T-helper 17 cell (primary cell): ENCODE measurements at places on chromosomes 7 and 10.
A peak's percentile ranks its signal among the peaks of the same experiment; 100 is the strongest.

GRCh38 chr10:110368556-110368955, 63.8 kb upstream of the SMNDC1 start:
- no peak for DNase-seq

GRCh38 chr7:1697499-1698125, 27.5 kb downstream of the ELFN1 start:
- DNase-seq, result no peak

GRCh38 chr10:102918817-102919245, 737 bp downstream of the CNNM2 start:
- DNase-seq, result peak; percentile 22

GRCh38 chr10:79336739-79337138, 10.5 kb upstream of the PPIF start:
- DNase-seq, result no peak

DNA sequence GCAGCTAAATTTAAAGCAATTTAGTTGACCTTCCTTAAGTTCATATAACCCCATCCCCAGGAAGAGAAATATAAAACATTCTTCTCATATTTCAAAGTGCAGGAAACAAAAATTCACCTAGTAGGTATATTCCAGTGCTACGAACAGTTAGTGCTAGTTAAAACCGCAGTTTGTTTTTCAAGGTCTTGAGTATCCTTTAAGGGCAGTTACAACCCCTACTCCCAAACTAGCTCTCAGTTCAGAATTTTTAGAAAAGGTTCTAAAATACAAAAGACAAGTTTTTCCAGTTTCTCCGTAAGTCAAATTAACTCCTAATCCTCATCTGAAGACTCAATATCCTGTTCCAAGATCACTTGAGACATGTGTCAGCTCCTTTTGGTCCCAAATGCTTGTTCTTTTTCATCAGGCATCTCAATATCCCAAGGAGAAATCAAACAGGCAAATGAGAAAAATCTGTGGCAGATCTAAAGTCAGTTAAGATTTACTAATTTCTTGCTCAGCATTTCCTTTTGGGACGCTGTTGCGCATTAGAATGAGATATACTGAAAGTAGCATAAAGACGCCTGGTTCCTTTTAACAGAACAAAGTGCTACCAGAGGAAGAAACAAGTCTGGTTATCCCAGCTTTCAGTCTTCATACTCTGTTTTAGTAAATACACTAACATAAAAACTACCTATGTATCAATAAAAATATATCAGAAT, 51.8 kb downstream of the ARHGAP12 start:
- DNase-seq, result no peak

- DNase-seq, result no peak
Observed at GRCh38 chr7:69651101-69651590, 52.9 kb downstream of the AUTS2 start.

- DNase-seq, result no peak
Observed at GRCh38 chr7:82258181-82258580, 185.4 kb downstream of the CACNA2D1 start.

GRCh38 chr7:293681-294439, 3.9 kb downstream of the FOXL3 start:
- DNase-seq, result no peak

DNA sequence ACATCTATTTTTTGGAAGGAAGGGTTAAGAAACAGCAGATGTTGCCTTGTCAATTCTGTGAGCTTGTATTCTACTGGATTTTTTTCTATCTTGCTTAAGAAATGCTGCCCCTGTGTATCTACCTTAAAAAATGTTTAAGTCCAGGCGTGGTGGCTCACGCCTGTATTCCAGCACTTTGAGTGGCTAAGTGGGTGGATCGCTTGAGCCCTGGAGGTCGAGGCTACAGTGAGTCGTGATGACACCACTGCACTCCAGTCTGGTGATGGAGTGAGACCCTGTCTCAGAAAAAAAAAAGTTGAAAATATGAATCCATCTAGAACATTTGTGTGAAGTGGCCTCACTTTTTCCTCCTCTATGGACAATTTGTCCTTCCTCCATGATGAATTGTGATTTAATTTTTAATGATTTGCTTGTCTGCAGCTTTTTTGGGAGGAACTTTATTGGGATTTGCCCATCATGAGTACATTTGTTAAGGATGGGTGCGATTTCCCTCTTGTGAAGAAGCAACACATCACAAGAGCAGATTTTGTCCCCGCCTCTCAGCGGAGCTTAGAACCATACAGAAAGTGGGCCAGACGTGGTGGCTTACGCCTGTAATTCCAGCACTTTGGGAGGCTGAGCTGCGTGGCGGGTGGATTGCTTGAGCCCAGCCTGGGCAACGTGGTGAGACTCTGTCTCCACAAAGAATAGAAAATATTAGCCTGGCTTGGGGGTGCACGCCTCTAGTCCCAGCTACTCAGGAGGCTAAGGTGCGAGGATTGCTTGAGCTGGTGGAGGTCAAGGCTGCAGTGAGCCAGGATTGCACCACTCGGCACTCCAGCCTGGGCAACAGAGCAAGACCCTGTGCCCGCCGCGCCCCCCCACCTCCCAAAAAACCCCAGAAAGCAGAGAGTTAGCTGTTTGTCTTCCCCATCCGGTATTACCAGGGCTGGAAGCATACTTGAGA, 57.7 kb downstream of the DNAJB6 start:
- DNase-seq, result no peak

DNA sequence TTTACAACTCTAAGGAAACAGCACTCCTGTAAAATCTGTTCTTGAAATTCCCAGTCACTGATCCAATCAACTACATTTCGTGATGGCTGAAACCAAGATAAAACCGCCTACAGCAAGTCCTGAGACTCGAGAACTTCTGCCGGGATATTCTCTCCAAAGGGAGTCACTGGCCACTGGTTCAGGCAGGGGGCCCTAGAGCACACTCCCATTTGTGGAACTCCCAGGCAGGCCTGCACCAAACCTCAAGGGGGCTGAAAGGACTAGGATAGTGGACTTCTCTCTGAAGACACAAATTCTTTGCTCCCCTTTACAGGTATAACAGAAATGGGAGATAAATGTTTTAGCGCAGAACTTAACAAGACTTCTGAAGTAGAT, 16.3 kb downstream of the CYTH3 start:
- DNase-seq, result no peak

- no peak for DNase-seq
Observed at GRCh38 chr7:43693687-43694398, 35.5 kb downstream of the COA1 start.

DNA sequence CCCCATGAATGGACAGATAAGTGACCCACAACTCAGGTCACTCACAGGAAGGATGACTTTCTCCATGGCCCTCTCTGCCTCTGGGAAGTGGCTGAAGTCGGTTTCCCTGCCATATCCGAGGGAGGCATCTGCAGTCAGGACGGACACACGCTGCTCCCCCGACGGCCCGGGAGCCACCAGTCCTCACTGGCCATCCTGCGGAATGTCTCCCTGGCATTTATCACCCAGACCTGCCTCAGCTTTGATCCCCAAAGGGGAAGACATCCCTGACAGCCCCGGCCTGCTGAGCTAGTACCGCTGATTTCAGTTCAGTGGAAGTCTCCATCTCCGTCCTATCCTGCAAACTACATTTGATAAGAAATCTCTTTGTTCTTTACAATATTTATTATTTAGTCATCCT, 339.5 kb upstream of the MKI67 start:
- DNase-seq, result no peak

DNA sequence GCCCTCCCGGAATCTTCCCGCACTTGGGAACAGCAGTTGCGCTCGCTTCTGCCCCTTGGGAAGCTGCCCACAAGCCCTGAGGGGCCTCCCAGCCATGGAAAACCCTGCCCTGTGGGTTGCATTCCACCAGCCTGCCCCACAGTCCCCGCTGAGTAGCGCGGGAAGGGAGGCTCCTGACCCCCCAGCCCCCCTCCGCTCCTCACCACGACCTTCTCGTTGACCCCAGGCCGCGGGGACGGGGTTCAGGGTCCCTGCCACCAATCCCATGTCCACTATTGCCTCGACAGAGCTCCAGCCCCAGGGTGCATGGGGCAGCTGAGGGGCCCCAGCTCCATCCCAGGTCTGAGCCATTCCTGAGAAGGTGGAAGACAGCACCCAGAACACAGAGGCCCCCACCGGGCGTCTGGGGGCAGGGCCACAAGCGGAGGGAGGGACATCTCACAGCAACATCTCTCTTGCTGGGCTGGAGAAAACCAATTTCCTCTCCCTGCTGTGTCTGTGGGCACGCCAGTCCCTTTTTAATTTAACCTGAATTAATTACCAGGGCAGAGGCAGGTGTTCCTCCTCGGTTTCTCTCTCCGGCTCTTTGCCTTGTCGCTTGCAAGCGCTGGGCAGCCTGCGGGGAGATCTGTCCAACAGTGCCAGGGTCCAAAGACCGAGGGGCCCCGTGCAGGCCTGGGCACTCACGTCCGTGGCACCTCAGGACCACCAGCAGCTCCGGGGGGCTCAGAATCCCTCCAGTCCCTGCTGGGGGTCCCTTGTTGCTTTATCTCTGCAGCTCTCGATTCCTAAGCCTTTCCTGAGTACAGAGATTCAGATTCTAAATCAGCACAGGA, 57.9 kb downstream of the FOXL3 start:
- DNase-seq, result no peak

- no peak for DNase-seq
Observed at GRCh38 chr7:43018446-43018845, 86.3 kb downstream of the MRPL32 start.

DNA sequence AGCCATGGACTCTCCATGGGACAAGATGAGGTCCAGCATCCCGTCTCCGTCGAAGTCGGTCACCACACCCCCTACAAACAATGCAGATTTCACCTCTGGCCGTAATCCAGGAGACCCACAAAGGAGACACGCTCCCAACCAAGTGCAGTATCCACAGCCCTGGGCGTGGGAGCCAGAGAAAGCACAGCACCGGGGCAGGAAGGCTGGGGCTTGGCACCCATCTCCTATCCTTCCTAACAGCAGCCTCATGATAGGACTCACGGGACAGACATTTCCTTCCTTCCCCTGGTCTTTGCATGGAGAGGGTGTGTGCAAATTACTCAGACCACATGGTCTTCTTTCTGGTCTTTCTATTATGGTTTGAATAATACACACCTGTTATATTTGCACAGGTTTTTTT, 46.3 kb downstream of the GOLGA7B start:
- DNase-seq, result no peak

- DNase-seq, result no peak
Observed at GRCh38 chr10:43110338-43111071, 27.7 kb upstream of the CSGALNACT2 start.

DNA sequence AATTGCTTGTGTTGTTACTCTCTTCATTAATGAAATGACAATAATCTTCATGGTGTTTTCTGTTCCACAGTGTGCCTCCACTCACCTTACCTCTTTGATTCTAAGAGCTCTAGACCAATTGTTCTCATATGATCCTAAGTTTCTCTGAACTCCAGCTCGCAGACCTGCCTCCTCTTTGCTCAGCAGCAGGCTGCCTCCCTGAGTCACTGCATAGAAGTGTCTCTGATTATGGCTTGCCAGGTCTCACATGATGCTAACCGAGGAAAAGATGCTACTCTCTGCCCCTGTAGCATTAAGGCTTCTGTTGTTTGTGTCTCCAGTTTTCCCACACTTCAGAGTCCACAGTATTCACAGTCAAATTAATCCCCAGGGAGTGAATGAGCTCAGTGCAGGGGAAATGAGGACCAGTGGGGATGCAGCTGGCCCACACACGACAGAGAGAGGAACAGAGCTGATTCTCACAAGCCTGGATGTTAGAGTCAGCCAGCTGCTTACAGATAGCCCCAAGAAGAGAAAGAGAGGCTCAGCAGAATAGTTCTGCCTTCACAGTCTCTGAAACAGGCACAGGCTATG, 145.9 kb upstream of the EGR2 start:
- no peak for DNase-seq

DNA sequence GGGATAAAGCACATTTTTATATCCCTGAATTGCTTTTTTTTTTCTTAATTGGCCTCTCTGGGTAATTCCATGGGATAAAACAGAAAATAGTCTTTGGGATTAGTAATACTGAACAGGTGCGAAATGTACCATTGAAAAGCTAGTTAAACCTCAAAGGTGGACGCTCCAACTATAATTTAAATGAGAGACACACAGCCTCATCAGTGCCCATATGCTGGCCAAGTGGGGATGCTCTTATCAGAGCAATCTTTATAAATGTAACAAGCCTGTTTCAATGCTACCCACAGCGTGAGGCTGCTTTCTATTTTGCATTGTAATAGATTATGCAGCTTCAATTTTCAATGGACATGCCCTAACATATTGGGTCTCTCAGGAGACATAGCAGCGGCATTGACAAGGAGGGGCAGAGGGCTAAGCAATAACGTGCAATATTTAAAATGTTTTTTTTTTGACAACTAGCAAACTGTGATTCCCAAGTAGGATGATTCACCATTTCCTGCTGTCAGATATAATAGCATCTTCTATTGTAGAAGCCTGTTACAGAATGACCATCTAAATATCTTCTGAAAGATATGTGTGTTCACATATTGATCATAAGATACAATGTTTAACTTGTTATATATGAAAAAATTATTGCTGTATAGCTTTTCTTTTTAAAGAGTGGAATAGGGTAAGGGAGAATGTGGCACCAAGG, 91.3 kb upstream of the BET1 start:
- DNase-seq, result no peak

GRCh38 chr7:155992974-155993373, 180.7 kb upstream of the SHH start:
- DNase-seq, result no peak

DNA sequence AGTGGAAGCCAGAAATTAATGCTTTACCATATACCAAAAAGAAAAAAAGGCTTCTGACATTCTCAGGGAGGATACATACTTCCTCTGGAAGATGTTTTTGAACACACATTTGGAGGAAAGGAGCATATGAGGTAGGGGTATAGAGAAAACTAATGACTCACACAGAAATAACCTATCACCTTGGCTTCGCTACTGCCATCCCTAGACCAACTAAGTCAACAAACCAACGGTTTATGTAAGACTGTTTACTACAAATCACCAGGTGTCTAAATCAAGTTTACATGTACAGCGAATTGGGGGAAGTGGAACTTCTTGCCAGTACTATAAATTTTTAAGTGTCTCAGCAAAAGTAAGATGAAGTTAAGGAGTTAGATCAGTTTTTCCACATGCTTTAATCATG, 96.9 kb downstream of the NT5C2 start:
- no peak for DNase-seq
